ENCODE measurements at places on chromosomes 12 and 14. TPM values are rescaled to one million over a fixed set of nuclear protein-coding genes. Genes with fewer than 3 reads are reported as not detected.
A peak's percentile ranks its signal among the peaks of the same experiment; 100 is the strongest.

Gene LMNTD1
- not detected for total RNA-seq

DNA sequence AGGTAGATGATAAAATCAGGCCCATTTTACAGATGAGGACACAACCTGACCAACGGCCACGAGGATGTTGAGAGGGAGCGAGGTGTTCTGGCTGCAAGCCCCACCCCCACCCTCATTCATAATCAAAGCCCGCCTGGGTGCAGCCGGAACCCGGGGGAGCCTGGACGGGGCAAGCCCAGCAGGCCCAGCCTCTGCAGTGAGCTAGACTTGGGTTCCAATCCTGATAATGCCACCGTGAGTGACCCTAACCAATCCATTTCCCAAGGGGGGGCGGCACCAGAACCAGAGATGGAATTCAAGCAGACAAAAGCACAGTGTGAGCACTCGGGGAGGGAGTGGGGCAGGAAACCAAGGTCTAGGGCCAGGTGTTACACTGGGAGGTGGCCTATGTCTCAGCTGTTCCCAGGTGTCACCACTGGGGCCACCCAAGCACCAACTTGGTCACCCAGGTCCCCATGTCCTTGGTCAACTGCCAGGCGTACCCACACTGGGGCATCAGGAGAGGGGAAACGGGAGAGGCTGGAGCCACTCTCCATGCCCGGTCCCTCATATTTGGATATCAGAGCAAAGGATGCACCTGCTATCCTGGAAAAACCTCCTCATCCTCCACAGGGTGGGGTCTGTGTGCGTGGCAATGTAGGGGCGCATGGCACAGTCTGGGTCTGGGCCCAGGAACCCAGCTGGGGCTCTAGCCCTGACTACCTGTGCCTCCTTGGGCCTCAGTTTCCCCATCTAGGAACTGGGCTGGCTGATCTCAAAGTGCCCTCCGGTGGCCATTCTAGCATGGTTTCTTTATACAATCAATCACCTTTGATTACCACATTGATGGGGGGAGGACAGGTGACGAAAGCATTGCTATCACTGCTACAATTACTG is 58.4 kb downstream of the FAM222A start:
- ATAC-seq: no peak

GRCh38 chr14:35231207-35231760 is 60.9 kb upstream of the PSMA6 start:
- peak; percentile 37 for ATAC-seq

Gene PLEKHG7
- total RNA-seq: not detected

- ATAC-seq: no peak
These were observed 50.8 kb downstream of the ARL1 start for GRCh38 chr12:101356794-101357193.

DNA sequence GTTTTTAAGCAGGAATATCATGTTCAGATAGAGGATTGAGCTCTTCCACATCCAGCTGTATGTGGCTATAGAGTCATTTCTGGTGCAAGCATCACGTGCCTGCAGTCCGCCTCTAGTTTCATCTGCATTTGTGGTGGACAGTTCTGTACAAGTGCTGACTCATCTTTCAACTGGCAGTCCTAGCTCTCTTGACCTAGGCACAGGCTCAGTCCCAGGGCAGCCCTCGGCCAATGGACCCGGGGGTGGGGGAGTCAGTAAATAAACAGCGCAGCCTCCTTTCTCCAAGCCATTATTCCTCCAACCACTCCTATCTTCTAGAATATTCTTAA is 41.8 kb upstream of the FRMD6 start:
- ATAC-seq: no peak

DNA sequence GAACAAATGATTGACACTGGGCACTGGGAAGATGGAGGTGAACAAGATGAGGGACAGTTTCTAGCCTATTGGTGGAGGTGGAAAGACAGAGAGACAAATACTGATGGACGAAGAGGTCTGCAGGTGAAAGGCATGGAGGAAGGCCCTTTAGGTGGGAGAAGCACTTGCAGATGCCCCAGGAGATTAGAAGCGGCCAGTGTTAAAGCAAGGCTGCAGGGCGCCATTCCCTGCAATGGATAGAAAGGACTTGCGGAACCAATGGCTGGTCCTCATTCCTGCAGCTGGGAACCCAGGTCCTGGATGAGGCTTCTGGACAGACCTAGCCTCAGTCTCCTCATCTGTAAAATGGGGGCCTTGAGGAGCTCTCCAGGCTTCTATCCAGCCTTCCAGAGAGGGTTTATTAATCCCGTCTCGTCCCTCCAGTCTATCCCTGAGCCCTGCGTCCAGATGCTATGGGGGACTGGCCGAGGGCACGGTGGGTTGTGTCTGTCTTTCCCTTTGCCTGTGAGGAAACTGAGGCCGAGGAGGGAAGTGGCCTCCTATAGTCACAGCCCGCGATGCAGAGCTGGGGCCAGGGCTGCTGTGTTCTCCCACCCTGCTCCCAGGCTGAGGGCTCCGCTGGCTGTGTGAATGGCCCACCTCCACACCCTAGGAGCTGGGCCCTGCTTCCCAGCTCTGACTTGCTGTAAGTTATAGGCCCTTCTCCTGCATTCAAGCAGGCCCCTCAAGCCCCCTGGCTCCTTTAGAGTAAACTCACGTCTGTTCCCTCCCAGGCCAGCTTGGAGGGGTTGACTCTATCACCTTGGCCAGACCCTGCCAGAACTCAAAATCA is 33.0 kb downstream of the CYP46A1 start:
- no peak for ATAC-seq

GRCh38 chr12:4289998-4290790 is 16.6 kb downstream of the CCND2 start:
- no peak for ATAC-seq

GRCh38 chr12:46154221-46154985 is 114.4 kb downstream of the SLC38A1 start:
- ATAC-seq: no peak

Gene ZDHHC22
- not detected for total RNA-seq

Gene DTX3
- 16.7 TPM for total RNA-seq

DNA sequence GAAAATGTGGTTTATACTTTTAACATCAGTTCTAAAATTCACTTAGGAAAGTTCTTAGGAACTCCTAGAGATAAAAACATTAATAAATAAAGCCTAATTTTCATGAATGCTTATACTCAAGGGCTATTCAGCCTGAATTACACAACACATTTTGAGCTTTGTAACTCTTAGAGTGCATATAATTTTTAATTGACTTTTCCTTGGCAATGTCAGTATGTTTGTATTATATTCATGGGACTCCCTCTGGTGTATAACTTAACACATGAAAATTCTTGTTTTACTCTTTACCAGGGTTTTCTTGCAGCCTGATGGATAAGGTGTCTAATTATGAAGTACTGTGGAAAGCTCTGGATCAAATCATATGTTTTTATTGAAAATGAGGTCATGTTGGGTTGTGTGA is 150.6 kb upstream of the HMGA2 start:
- ATAC-seq: no peak

Gene NRL
- total RNA-seq: 2.5 TPM

DNA sequence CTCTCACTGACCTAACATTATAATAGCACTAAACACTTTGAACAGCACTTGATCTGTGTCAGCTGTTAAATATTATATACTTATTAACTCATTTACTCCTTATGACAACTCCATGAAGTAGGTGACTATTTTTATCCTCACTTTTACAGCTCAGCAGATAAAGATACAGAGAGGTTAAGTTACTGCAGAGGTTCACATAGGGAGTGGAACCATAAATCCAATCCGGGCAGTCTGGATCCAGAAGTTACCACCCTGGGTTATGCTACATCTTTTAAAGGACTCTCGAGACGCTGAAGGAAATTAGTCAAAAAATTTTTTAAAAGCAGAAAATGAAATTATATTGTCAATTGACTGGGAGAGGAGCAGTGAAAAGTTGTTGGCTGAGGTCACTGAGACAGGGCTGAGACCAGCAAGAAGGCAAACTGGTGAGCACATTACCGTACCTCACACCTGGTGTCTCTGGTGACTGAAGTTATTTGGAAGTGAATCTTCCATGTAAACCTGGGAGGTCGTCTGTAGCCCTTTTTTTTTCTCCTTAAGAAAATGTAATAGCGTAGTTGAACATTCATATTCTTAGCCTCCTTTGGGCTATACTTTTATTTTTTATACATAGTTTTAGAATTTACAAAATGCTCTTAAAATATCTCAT is 1.2 kb upstream of the RIMKLB start:
- ATAC-seq: no peak

Gene RND1
- total RNA-seq: 2.5 TPM

GRCh38 chr12:82028772-82029171 is 269.6 kb upstream of the PPFIA2 start:
- no peak for ATAC-seq

DNA sequence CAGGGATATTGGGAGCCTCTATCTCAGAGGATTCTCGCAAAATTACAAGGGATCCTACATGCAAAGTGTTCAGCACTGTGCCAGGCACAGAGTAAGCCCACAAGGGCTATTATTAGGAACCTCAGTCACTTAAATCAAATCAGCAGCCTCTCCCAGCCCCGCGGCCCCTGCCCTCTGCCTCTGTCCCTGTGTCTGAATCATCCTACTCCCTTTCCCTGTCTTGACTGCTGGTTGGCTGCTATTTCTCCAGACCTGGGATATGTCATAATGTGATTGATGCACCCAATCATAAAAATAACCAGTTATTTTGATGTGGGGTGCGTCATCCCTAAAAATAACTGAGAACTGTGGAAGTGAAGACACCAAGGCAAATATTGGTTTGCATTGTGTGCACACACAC is 176.3 kb downstream of the KSR2 start:
- ATAC-seq: no peak

- peak; percentile 87 for ATAC-seq
These were observed at the start of gene DICER1 for GRCh38 chr14:95157327-95158189. Gene DICER1 (minus strand): TSS chr14:95157529. CDS start chr14:95133458, 24,071 bp downstream.

Gene PLEKHD1
- 0.19 TPM for total RNA-seq

GRCh38 chr14:51335531-51335930 is 95.5 kb downstream of the TMX1 start:
- no peak for ATAC-seq

GRCh38 chr12:131052929-131053328 is 99.2 kb downstream of the ADGRD1 start:
- no peak for ATAC-seq

Gene SMIM41
- not detected for total RNA-seq

Gene TTC8
- 2.9 TPM for total RNA-seq

DNA sequence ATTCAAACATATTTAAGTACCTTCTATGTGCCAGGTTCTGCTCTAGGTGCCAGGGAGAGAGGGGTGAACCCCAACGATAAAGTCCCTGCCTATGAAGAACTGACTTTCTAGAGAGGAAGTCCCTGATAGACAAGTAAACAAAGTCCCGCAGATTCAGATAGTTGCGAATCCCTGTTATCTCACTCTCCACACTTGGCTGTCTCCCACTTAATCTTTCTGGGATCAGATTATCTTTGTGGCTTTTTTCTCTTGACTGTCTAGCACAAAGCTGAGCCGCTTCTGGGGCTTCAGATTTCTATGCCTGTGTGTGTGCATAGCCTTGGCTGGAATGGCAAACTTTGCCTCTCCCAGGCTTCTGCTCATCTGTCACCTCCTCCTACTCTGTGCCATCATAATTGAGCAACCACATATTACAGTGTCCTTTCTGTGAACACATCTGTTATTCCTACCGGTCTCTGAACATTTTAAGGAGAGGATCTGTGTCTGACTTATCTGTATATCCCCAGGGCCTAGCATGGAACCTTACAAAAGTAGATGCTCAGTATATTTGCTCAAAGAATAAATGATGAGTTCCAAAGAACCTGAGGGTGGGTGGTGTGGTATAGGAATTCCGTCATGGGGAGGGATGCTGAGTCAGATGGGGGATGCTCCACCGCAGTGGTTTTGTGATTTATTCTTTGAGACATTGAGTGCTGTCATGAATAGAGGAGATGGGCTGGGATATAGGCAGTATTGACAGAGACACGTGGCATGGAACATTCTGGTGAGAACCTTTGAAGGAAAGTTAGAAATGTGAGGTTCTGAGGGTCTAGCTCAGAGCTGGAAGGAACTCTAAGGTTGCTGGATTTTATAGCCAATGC is 28.5 kb downstream of the RGS6 start:
- ATAC-seq: peak; percentile 7

- no peak for ATAC-seq
These were observed 29.1 kb downstream of the DPF3 start for GRCh38 chr14:72864712-72865365.

- ATAC-seq: no peak
These were observed 1.5 kb downstream of the MAP4K5 start for GRCh38 chr14:50530794-50531365.

GRCh38 chr14:90487031-90487430 is 90.2 kb downstream of the CALM1 start:
- no peak for ATAC-seq

GRCh38 chr12:531951-532585 is 72.3 kb downstream of the B4GALNT3 start:
- no peak for ATAC-seq

GRCh38 chr14:65156568-65157366 is 54.5 kb upstream of the MAX start:
- no peak for ATAC-seq

GRCh38 chr12:117113231-117113630 is 14.0 kb upstream of the TESC start:
- ATAC-seq: no peak

DNA sequence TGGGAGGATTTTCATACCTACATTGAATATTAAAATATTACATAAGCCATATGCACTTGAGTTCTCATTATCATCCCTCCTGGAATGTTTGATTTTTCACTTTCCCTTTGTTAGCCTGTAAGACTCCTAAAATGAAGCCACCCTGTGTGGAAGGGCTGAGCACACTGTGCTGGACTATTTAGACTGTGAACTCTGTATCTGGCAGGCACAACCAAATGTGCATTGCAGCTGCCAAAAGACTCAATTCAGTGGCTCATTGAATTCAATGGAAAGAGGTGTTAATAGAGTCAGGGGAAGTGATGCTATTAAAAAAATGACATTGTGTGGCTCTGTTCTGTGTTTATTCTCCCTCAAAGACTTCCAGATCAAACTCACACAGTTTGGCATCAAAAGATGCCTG is 111.1 kb downstream of the SMOC1 start:
- ATAC-seq: no peak

- ATAC-seq: no peak
These were observed 69.7 kb downstream of the PKP2 start for GRCh38 chr12:32826807-32827412.

GRCh38 chr12:64780132-64780530 is 20.9 kb upstream of the GNS start:
- ATAC-seq: no peak

Gene TAS2R42
- not detected for total RNA-seq
